ENCODE measurements at places on chromosomes 11 and 22.
A peak's percentile ranks its signal among the peaks of the same experiment; 100 is the strongest.

DNA sequence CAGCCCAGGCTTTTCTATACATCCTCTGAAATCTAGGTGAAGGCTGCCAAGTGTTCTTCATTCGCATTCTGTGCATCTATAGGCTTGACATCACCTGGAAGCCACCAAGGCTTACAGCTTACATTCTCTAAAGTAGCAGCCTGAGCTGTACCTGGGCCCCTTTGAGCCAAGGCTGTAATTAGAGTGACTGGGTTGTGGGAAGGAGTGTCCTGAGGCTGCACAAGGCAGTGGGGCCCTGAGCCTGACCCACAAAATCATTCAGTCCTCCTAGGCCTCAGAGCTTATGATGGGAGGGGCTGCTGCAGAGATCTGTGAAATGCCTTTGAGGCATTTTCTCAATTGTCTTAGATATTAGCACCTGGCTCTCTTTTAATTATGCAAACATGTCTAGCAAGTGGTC lies 33.0 kb upstream of the RDX start:
- no peak for DNase-seq

- no peak for DNase-seq
Measured at GRCh38 chr11:28526406-28526751, 418.2 kb downstream of the METTL15 start.

DNA sequence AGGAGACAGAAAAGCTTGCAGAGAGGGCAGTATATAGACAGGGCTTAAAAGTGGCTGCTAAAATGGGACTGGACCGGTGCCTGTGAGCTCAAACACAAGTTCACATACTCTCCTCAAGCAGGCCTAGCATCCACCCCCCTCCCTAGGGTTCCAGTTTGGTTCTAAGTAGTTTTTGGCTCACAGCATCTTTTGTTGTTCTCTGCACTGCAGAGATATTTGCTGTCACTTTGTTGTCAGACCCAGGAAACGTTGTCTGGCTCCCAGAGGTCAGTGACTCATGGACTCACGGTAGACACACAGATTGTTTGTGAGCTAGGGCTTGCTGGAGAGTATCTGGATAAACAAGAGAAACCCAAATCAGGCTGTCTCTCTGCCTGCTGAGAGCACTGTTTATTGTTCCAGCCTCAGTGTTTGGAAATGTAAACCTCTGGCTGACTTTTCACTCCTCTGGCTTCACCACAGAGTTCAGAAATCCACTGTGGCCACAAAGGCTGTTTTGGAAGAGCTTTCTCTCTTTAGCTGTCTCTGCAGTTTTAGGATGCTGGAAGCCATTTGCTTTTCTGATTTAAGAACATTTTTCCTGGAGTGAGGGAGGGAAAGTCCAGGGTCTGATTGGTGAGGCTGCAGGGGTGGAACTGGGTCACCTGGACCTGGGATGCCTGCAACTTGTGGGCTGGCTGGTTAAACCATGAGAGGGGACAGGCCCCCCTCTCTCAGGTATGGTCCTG lies 303.7 kb upstream of the PLET1 start:
- no peak for DNase-seq

DNA sequence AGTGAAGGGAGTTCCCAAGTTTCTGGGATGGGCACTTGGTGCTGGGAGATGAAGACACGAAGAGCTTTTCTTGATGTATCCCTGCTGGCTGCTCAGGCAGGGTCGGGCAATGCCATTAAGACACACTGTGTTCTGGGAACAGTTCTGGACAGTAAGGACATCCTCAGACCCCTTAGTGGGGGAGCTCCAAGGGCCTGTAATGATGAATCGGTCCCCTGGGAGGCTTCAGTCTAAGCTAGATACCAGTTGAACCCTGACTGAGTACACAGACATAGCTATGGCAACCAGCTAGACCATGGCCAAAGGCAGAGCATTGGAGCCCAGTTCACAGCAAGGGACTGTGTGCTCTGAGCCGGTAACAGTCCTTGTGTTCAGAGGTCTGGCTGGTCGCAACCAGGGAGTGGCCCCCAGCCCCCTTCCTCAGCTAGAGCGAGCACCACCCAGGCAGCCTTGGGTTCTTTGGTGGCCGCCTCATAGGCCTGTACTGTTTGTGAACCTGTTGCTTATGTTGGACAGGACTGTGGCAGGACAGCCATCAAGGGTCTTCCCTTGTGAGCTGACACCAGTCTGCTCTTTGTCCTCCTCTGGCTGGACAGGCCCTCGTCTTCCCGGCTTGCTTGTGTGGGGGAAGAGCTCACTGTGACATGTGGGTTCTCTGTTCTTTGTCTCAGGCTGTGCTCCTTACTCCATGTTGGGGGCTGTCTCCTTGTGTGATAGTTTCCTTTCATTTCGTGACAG lies 25.0 kb downstream of the MED15 start:
- no peak for DNase-seq

DNA sequence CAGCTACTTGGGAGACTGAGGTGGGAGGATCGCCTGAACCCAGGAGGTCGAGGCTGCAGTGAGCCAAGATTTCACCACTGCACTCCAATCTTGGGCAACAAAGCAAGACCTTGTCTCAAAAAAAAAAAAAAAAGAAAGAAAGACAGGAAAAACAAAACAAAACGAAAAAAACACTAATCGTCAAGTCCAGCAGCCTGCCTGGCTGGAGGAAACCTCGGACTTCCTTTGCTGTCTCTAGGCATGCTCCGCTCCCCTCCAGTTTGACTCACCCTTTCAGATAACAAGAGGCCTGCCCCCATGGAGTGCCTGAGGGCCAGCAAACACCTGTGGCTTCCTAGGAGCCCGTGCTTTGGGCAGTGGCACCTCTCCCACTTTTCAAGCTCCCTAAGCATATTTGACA lies 28.8 kb upstream of the CHKA start:
- no peak for DNase-seq

GRCh38 chr11:56331861-56332491 lies 13.9 kb upstream of the OR8K1 start:
- DNase-seq, result no peak

GRCh38 chr11:65301491-65302329 lies 13.0 kb upstream of the CDC42EP2 start:
- DNase-seq, result no peak

DNA sequence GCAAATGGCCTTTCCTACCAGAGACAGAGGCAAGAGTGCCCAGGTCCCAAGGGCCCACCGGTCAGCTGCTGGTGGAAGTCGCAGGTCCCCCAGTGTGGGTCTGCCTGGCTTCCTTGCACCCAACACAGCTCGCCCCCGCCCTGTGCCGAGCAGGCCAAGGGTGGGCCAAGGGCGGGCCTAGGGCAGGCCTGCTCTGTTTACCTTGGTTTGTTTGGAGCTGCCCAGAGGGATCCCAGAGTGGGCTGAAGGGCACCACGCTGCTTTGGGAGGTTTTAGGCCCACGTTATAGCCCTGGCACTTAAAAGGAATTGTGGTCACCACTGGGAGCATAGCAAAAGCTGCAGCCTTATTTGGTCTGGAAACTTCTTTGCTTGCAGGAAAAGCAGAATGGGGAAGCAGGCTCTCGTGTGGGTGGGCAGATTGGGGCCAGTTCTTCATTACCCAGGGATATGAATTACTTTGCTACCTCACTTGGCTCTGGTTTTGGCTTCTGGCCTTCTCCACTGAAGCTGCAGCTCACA lies 38.0 kb downstream of the MRGPRD start:
- no peak for DNase-seq

DNA sequence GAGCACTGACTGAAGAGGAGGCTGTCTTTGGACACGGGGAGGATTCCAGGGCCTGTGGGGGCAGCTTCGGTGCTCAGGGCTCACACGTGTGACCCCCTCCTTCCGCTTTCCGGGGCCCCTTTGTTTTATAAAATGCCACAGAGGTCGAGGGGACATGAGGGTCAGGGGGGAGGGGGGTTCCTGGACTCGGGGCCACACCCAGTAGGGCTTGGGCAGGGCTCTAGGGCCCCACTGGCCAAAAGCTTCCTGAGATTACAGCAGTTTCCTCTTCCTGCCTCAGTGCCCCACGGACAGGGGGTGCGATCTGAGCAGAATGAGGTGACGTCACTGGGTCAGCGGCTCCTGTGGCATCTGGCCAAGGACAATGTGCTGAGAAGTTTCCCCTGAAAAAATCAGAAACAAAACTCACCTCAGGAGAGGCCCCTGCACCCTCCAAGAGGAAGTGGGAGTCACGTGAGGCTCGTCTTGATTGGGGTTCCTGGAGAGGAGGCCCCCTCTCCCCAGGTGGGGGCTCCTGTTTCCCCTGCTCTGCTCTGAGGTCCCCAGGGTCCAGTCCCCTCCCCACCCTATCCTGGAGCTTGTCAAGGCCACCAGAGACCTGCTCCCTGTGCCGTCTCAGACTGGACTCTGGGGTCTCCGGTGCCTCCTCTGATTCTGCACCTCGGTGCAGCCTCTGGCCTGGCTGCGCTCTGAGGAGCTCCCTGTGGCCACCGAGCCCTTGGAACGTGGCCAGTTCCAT lies 6.4 kb upstream of the IFITM3 start:
- peak; percentile 48 for DNase-seq

GRCh38 chr11:14480716-14481115 lies 18.9 kb downstream of the COPB1 start:
- DNase-seq, result no peak

DNA sequence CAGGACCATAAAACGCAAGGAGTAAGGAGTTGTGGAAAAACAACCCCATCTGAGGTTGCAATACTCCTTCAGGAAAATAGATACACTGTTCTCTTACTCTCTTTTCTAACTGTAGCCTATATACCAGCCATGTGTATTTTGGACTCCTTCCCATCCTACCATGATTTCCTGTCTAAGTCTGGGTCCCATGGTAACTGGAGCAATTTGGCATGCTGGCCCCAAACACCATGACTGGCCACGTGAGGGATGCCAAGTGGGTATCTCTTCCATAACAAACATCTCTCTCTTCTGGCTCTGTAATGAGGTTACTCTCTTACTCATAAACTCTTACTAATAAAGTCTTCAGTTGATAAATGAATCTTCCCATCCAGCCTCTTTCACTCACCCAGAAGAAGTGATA lies 26.5 kb downstream of the ABTB2 start:
- DNase-seq, result no peak

- no peak for DNase-seq
Measured at GRCh38 chr11:114197799-114198500, 98.2 kb upstream of the NNMT start.

- no peak for DNase-seq
Measured at GRCh38 chr11:132238331-132238866, 868.0 kb downstream of the NTM start.

GRCh38 chr22:45869340-45869847 lies 107.6 kb downstream of the WNT7B start:
- no peak for DNase-seq

- DNase-seq, result no peak
Measured at GRCh38 chr22:37996079-37996478, 11.7 kb upstream of the SOX10 start.

DNA sequence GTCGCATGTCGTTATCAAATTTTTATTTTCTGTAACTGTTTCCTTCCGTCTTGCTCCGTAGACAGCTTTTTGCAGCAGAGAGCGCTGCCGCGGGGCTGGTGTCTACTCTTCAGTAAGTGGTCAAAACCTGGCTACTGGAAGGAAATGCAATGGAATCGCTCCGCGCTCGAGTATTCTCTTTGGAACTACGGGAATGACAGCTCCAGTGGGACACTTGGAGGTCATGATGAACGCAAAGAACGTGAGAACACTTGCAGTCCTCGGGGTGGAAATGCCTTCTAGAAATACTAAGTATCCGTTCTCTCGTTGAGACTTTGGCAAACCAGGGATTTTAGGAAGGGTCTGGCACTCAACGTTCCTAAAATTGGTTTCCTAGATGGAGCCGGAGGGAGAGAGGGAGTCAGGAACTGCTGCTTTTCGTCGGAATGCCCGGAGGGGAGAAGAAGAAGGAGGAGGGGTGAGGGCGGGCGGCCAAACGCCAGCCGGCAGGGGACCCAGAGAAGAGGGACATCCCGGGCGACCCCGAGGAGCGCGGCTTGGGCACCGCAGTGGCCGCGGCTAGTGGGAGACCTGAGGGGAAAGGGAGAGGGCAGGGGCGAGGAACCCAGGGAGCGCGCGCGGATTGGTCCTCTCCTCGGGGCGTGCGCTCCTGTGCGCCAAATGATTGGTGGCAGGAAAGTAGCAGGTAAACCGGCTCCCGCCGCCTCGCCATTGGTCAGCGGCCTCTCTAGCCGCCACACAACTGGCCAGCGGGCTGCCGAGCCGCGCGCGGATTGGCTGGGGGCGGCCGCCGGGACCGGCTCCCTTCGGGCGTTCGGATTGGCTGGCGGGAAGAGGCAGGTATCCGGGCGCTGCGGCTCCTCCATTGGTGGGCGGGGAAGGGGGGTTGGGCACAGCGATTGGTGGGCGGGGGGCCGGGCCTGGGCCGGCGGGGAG lies 490 bp upstream of the BMAL1 start:
- peak; percentile 95 for DNase-seq

GRCh38 chr11:113287801-113288200 lies 26.6 kb upstream of the TTC12 start:
- DNase-seq, result no peak

DNA sequence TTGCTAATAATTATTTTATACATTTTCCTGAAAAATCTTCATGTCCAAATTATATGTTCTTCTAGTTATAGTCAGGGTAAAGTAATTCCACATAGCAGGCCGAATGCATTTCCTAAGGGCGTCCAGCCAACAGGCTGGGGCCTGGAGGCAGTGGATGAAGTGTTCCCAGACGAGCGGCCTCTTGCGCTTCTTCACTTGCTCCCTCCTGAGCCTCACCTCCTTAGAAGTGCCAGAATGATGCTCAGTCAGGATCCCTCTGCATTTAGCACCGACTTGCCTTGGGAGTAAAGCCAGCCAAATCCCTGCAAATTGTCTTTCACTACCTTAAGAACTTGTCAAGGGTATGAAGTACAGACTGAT lies 1.5 kb downstream of the OLFML1 start:
- no peak for DNase-seq

GRCh38 chr11:8775332-8775731 lies 92.7 kb downstream of the RPL27A start:
- DNase-seq, result no peak

DNA sequence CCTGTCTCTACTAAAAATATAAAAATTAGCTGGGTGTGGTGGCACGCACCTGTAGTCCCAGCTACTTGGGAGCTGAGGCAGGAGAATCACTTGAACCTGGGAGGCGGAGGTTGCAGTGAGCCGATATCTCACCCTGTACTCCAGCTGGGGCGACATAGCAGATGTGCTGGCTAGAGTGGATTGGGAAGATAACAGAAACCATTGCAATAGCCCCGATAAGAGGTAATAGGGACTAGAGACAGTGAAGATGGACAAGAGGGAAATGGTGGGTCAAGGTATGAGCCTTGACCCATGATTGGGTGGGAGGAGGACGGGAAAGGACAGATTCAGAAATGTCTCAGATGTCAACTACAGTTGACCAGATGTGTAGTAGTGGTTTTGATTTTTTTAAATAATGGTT lies 6.1 kb downstream of the SWAP70 start:
- DNase-seq, result no peak

DNA sequence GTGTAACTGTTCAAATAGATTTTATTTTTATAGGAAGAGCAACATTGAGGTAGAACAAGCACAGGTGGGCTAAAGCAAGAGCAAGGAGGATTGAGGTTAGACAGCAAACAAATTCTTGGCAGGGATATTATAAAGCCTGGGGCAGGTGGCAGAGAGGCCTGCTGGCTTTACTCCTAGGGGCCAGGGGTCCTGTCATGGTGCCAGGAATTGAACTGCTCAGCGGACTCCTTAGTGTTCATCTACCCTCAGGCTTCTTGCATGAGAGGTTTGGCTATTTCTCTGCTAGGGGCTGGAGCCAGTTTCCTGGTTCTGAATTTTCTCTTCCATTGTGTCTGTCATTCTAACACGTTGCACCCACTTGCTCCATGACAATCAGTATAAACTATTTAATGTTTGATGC lies 217.2 kb upstream of the NCAM1 start:
- DNase-seq, result no peak
